A549 treated with Hydrocortisone at 1 μM for 4 hours (cell line): ENCODE measurements at places on chromosomes 5 and 9. TPM values are rescaled to one million over a fixed set of nuclear protein-coding genes. Genes with fewer than 3 reads are reported as not detected.

Gene CCT5
- total RNA-seq = 481 to 766 TPM (median 510 TPM) in 5 replicates

Gene NKD2
- total RNA-seq = 18.4 to 22.7 TPM (median 22.2 TPM) in 5 replicates

Gene IL9
- not detected in 5 replicates for total RNA-seq

Gene SLC6A19
- total RNA-seq = 0.33 to 0.40 TPM (median 0.37 TPM) in 5 replicates

Gene PCDHGB5
- 2.0 to 2.6 TPM (median 2.3 TPM) in 5 replicates for total RNA-seq

Gene LVRN
- total RNA-seq = 0.05 to 0.07 TPM (median 0.06 TPM) in 3 of 5 replicates, not detected in the others

Gene CSF1R
- 0.10 to 0.23 TPM (median 0.20 TPM) in 5 replicates for total RNA-seq

Gene CDK7
- 52.7 to 71.8 TPM (median 54.4 TPM) in 5 replicates for total RNA-seq

Gene SPATA31E1
- total RNA-seq = 0.02 TPM in 1 of 5 replicates, not detected in the others

Gene FYB1
- 9.0 to 18.2 TPM (median 12.5 TPM) in 5 replicates for total RNA-seq

Gene ORM1
- 0.16 TPM in 1 of 5 replicates, not detected in the others for total RNA-seq

Gene REEP2
- total RNA-seq = 5.9 to 7.5 TPM (median 7.0 TPM) in 5 replicates

Gene CTXN3
- total RNA-seq = not detected in 5 replicates

Gene PAXX
- total RNA-seq = 46.7 to 85.5 TPM (median 74.2 TPM) in 5 replicates

Gene KCNN2
- total RNA-seq = 0.06 to 0.16 TPM (median 0.07 TPM) in 4 of 5 replicates, not detected in the other

Gene PCDHGB2
- total RNA-seq = 0.05 to 0.13 TPM (median 0.11 TPM) in 4 of 5 replicates, not detected in the other

Gene TRIM14
- total RNA-seq = 10.9 to 15.0 TPM (median 13.8 TPM) in 5 replicates

Gene NXNL2
- 0.44 to 1.2 TPM (median 0.74 TPM) in 5 replicates for total RNA-seq

Gene MARCHF3
- total RNA-seq = 0.82 to 1.2 TPM (median 0.97 TPM) in 5 replicates

Gene DRD1
- total RNA-seq = 0.06 to 0.16 TPM (median 0.09 TPM) in 5 replicates

Gene MYOZ3
- total RNA-seq = 0.07 to 0.14 TPM in 2 of 5 replicates, not detected in the others

Gene PALM2AKAP2
- total RNA-seq = 0.16 to 0.47 TPM (median 0.30 TPM) in 5 replicates

Gene PDE8B
- total RNA-seq = 1.2 to 2.4 TPM (median 1.7 TPM) in 5 replicates

Gene CHSY3
- total RNA-seq = 0.09 to 0.12 TPM (median 0.09 TPM) in 4 of 5 replicates, not detected in the other

Gene SEMA4D
- 3.9 to 5.4 TPM (median 5.0 TPM) in 5 replicates for total RNA-seq

Gene ARHGEF28
- 10.6 to 13.3 TPM (median 10.9 TPM) in 5 replicates for total RNA-seq

Gene POMT1
- total RNA-seq = 15.0 to 18.1 TPM (median 17.0 TPM) in 5 replicates

Gene KCNV2
- not detected in 5 replicates for total RNA-seq

Gene GPR151
- total RNA-seq = not detected in 5 replicates

Gene SLC45A2
- total RNA-seq = not detected in 5 replicates

Gene OLFM1
- 7.8 to 10.3 TPM (median 10.1 TPM) in 5 replicates for total RNA-seq

Gene DHFR
- total RNA-seq = 47.6 to 70.4 TPM (median 51.8 TPM) in 5 replicates

Gene FAM151B
- total RNA-seq = 1.1 to 1.7 TPM (median 1.4 TPM) in 5 replicates

Gene NUTM2G
- not detected in 5 replicates for total RNA-seq

Gene DOK3
- total RNA-seq = 2.7 to 6.1 TPM (median 3.8 TPM) in 5 replicates

Gene PPP1R26
- 15.2 to 20.2 TPM (median 18.8 TPM) in 5 replicates for total RNA-seq

Gene YTHDC2
- 5.2 to 9.4 TPM (median 7.5 TPM) in 5 replicates for total RNA-seq

Gene ADAMTS13
- 0.51 to 0.73 TPM (median 0.56 TPM) in 5 replicates for total RNA-seq

Gene SLC2A6
- 16.7 to 23.1 TPM (median 19.9 TPM) in 5 replicates for total RNA-seq

Gene KLF4
- 30.4 to 33.7 TPM (median 32.1 TPM) in 5 replicates for total RNA-seq

Gene FBLL1
- 0.09 to 0.31 TPM (median 0.10 TPM) in 3 of 5 replicates, not detected in the others for total RNA-seq

Gene GPR107
- total RNA-seq = 23.6 to 33.4 TPM (median 27.2 TPM) in 5 replicates

Gene FBXO38
- 13.7 to 26.6 TPM (median 18.5 TPM) in 5 replicates for total RNA-seq

Gene JADE2
- total RNA-seq = 33.0 to 36.8 TPM (median 34.9 TPM) in 5 replicates

Gene CTSL
- total RNA-seq = 618 to 759 TPM (median 642 TPM) in 5 replicates

Gene TERT
- total RNA-seq = 2.2 to 2.7 TPM (median 2.5 TPM) in 5 replicates
